IPS DF 6.9 (cell line): ENCODE measurements at places on chromosomes 12 and 14.

DNA sequence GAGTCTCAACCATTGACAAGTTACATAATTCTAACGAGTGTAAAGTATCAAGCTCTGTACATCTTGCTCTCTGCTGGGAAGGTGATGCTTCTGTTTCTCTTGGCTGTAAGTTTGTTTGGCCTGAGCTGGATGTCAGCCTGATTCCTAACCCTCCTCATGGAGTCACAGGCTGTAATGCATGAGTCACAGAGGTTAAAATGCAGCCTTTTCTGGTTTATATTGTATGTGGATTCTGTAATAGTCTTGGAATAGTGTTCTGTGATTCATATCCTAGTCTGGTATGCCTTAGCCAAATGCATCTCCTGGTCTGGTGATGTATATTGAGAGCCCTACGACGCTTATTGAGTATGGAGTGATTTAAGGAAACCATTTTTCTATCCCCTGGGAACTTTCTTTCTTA, 104.5 kb upstream of the FRMD6 start:
- DNase-seq, result no peak

- no peak for DNase-seq
Measured at GRCh38 chr14:104843442-104844305, 21.4 kb upstream of the CEP170B start.

DNA sequence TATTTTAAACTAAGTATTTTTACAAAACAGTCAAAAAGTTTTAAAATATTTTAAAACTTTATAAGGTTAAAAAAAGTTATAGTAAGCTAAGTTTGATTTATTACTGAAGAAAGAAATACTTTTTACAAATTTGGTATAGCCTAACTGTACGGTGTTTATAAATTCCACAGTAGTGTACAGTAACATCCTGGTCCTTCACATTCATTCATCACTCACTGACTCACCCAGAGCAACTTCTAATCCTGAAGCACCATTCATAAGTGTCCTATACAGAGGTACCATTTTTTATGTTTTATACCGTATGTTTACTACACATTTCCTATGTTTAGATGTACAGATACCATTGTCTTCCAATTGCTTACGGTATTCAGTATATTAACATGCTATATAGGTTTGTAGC, 170.0 kb downstream of the KLHL28 start:
- DNase-seq, result no peak

GRCh38 chr14:28953973-28954372, 187.4 kb downstream of the FOXG1 start:
- DNase-seq, result no peak

- peak; percentile 48 for DNase-seq
Measured at GRCh38 chr12:85866986-85867776, 6.9 kb upstream of the NTS start.

- DNase-seq, result peak; percentile 61
Measured at GRCh38 chr12:77685112-77685511, 145.6 kb upstream of the NAV3 start.

- DNase-seq, result no peak
Measured at GRCh38 chr12:123836292-123836691, 74.2 kb downstream of the DNAH10 start.

GRCh38 chr12:118763234-118763633, 218.1 kb upstream of the SRRM4 start:
- DNase-seq, result no peak

- DNase-seq, result no peak
Measured at GRCh38 chr12:113403435-113404415, at the start of gene SDS. Gene SDS (minus strand): TSS chr12:113403887. CDS start chr12:113399708, 4,179 bp downstream.

GRCh38 chr12:71128191-71128788, 29.5 kb downstream of the TSPAN8 start:
- DNase-seq, result no peak

- no peak for DNase-seq
Measured at GRCh38 chr12:100114574-100114973, 28.1 kb downstream of the BLTP3B start.

- no peak for DNase-seq
Measured at GRCh38 chr14:24700511-24700910, 66.5 kb upstream of the GZMB start.

- DNase-seq, result no peak
Measured at GRCh38 chr12:44367916-44368315, 508.2 kb downstream of the NELL2 start.
